Stomach (tissue), 19 donors: ENCODE measurements at places on chromosomes 7 and 10. TPM values are rescaled to one million over a fixed set of nuclear protein-coding genes. Genes with fewer than 3 reads are reported as not detected.
A peak's percentile ranks its signal among the peaks of the same experiment; 100 is the strongest.

TUBAL3 gene
- total RNA-seq: not detected

ECD gene
- 72.8 TPM for total RNA-seq

SORCS1 gene
- 2.3 TPM for total RNA-seq

CCNY gene
- 60.0 TPM for total RNA-seq

PTF1A gene
- total RNA-seq: not detected

NME8 gene
- total RNA-seq: not detected

ATG9B gene
- total RNA-seq: not detected

GPER1 gene
- total RNA-seq: 16.5 TPM

HOXA7 gene
- total RNA-seq: 34.8 TPM

DNA sequence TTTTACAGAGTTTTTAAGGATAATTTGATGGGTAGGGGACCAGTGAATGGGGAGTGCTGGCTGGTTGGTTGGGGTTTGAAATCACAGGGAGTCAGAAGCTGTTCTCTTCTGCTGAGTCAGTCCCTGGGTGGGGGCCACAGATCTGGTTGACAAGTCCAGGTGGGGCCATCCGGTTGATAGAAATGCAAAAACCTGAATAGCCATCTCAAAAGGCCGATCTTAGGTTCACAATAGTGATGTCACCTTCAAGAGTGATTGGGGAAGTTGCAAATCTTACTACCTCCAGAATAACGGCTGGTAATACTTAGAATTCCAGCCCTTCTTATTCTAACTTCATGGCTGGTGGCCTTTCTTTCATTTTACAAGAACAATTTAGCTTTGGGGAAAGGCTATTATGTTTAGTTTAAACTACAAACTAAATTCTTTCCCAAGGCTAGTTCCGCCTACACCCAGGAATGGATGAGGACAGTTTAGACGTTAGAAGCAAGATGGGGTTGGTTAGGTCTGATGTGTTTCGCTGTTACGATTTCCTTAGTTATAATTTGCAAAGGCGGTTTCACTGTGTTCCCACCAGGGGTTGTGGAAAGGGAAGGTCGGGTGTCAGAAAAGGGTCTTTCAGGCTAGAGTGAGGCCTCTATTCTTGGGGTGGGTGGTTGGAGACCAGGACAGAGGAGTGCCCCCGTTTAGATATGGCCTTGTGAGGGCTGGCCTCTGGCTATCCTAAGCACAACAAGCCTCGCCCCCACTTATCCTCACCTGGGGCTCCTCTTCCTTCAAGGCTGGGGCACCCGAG is 27.4 kb downstream of the IFT22 start:
- DNase-seq: no peak

DNA sequence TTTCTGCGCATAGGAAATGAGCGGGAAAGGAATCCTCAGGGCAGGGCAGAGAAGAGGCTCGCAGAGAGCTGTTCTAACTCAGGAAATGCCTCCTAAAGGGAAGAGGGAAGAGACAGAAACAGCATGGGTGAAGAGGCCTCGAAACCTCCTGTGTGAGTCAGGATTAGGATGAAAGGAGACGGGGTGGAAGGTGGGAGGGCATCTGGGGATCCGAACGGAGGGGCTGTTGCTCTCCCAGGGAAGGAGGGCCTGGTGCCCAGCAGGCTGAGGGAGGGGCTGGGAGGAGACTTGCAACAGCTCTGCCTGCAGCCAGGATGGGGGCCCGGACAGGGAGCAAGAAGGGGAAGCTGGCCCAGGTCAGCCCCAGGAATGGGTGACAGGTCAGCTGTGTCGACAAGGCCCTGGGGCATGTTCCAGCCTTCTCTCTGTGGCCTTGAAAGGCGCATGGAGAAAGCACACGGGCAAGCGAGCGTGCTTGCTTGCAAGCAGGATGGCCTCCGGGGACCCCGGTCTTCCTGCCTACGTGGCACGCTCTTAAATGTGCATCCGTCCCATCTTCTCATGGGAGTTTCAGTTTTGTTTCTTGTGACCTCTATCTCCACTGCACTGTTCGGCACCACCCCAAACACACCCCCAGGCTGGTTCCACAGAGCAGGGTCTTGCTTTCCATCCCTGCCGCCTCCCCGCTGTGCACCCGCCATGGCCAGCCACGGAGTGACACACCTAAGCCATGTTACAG is 63.5 kb downstream of the HIPK2 start:
- DNase-seq: peak; percentile 26

GRCh38 chr7:115491744-115492380 is 538.7 kb downstream of the TFEC start:
- no peak for DNase-seq

DNA sequence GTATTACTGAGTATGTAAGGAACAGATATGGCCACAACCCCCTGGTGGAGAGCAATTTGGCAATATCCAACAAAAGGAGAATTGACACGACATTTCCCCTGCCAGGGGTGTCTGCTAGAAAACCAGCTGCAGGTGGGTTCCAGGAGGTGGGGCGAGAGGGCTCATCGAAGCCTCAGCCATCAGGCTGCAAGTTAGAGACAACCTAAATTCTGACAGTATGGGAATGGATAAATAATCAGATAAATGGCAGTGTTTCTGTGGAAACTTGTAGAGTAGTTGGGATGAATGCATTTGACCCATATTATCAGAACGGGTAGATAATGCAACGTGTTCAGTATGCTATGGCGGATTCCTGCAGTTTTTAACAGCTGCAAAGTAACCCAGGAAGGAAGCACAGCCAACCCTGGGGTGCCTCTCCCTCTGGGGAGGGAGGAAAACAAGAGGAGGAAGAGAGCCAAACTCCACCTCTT is 3.5 kb downstream of the TMEM273 start:
- no peak for DNase-seq

DNA sequence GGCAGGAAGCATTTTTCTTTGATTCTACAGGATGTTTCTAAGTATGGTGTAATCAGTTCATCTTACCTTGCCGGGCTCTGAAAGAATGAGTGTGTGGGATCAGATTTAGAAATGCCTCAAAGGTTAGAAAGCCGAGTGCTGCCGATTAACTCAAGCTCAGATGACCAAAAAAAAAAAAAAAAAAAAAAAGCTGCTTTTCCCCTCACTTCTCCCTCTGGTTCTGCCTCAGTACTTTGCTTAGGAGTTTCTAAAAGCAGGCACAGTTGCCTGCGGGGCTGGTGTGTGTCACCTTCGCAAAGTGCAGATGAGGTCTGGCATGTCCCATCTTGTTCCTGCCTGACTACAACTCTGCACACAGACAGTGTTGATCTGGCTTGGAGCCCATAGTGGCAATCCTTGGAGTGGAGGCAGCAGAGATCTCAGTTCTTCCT is 47.0 kb downstream of the KIAA1217 start:
- peak; percentile 46 for DNase-seq

DNA sequence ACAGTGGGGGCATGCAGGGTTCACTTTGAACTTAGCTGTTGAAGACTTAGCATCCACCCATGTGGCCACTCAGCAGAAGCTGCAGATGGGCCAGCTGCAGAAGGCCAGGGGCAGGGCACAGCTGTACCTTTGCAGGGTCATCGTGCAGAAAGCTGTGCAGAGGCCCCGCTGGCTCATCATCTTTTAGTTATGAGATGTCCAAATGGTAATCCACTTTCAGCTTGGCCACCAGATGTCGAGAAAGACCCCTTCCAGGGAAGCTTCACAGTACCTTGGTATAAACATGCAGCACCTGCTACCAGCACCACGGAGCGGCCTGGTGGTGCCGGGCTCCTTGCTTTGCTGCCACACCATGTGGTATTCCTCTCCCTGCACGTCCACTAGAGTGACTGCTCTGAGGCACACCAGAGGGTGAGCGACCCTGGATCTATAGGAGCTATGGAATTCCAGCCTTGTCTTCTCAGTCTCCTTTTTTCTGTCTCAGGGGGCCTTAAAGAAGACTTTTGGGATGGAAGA is 74.2 kb upstream of the LAMB4 start:
- DNase-seq: no peak

DNA sequence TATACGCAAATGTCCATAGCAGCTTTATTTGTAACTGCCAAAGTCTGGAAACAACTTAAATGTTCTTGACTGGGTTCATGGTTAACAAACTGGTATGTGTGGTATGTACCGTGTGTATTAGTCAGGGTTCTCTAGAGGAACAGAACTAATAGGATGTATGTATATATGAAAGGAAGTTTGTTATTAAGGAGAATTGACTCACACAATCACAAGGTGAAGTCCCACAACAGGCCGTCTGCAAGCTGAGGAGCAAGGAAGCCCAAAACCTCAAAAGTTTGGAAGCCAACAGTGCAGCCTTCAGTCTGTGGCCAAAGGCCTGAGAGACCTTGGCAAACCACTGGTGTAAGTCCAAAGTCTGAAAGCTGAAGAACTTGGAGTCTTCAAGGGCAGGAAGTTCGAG is 66.8 kb downstream of the TMEM168 start:
- DNase-seq: no peak

DNA sequence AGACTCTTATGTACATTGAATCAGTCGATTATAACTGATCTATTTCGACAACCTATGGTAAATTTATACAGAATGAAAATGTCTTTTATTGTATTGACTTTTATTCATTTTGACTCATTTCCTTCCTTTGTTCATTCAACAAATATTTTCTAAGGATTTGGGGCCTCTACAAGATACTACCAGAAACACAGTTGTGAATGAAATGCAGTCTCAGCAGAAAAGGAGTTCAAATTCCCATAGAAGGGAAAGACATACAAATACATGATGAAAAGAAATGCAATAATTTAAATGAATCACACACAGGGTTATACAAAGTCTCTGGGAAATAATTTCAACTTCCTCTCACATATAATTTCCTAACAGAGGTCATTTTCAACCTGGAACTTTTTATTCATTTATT is 134.0 kb upstream of the SEMA3A start:
- no peak for DNase-seq

- DNase-seq: no peak
Observed at GRCh38 chr7:75662579-75663301, 76.0 kb downstream of the HIP1 start.

- DNase-seq: peak; percentile 10
Observed at GRCh38 chr7:26627891-26628341, 236.5 kb downstream of the SKAP2 start.

GRCh38 chr7:135644154-135644553 is 18.2 kb upstream of the STMP1 start:
- no peak for DNase-seq

- peak; percentile 53 for DNase-seq
Observed at GRCh38 chr10:36880898-36881297, 244.5 kb upstream of the ANKRD30A start.

DNA sequence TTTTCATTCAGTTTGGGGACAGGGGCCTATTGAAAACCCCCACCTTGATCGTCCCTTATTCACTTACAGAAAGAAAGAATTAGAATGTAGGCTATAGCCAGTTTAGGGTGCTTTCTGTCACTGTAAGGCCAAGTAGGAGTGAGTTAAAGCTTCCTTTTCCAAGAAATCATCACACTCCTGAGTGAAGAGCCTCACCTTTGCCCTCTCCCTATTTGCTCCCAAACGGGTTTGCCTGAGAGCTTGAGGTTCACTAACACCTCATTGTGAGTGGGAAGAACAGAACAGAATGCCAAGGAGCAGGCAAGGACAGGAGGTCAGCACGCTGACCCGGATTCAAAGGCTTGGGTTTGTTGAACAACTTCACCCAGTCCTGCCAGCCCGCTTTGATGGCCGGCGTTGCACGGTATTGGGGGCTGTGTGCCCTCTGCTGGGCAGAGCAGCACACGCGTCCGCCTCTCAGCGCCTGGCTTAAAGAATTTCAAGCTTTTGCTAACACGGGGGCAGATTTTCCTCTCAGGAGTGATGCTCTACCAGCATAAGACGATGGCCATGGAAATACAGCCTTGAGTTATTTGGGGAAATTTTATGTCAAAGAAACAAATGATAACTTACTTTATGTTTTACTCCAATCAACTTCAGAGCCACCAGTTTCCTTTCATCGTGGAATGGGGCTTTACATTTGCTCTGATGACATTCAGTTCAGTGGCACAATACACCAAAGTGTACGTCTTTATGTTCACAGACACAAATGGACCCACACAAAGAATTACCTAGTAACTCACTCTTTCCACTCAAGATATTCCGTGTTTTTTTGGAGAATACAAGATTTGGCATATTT is 470.0 kb downstream of the SUGCT start:
- DNase-seq: peak; percentile 77

DNA sequence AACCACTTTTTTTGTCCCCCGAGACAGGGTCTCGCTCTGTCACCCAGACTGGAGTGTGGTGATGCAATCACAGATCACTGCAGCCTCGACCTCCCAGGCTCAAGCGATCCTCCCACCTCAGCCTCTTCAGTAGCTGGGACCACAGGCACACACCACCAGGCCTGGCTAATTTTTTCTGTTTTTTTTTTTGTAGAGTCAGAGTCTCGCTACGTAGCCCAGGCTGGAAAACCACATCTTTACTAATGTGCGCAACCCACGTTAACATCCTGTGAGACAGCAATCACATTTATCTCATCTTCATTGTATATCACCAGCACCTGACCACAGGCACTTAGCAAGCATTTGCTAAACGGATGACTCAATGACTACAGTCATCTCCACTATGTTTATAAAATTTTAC is 77.8 kb upstream of the ATP6V0A4 start:
- DNase-seq: peak; percentile 42

GRCh38 chr10:33112831-33113455 is 154.9 kb upstream of the ITGB1 start:
- DNase-seq: peak; percentile 45

GRCh38 chr7:1931256-1931950 is 261.3 kb downstream of the ELFN1 start:
- DNase-seq: peak; percentile 64

DNA sequence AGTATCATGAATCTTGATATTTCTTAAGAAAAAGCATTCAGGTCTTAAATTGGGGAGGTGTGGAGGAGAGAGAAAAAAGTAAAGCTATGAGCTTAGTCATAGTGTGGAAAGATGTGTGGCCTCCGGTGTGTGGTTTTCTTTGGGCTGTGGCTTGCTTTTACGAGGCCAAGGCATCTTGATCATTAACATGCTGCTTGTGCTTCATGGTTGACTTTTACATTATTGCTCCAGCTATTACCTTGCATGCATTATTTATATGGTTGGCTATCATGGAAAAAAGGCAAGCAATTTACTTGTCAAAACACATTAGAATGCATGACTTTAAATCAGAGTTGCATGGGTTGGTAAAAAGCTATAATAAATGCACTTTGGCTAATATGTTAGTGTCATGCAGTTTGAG is 300.7 kb upstream of the ADARB2 start:
- DNase-seq: no peak

GRCh38 chr7:10939237-10939910 is 34.3 kb upstream of the PHF14 start:
- no peak for DNase-seq

GRCh38 chr10:29841724-29842649 is 207.2 kb upstream of the SVIL start:
- peak; percentile 54 for DNase-seq

- peak; percentile 57 for DNase-seq
Observed at GRCh38 chr7:139680676-139681462, 96.9 kb downstream of the HIPK2 start.

DNA sequence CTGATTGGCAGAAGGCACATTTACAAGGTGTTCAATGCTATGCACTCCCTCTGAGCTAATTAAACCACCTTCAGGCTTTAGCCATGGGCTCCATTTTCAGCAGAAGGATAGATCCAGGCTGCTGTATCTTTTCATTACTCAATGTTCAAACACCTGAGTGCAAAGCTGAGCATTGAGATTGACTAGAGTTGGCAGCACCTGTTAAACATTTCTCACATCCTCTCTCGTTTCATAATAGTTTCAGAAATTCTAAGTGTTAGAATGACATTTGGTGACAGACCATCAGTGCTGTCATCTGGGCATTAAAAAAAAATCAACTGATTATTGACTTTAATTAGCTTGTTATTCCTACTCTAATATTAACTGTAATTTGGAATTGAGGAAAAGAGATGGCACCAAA is 187.1 kb upstream of the SEMA3E start:
- no peak for DNase-seq
